ENCODE measurements at places on chromosomes 1 and 21. TPM values are rescaled to one million over a fixed set of nuclear protein-coding genes. Genes with fewer than 3 reads are reported as not detected.

POLR3C gene
- 19.2 TPM for total RNA-seq

GRCh38 chr21:41777951-41778815 lies 11.3 kb upstream of the RIPK4 start:
- peak; percentile 60 for DNase-seq

DNA sequence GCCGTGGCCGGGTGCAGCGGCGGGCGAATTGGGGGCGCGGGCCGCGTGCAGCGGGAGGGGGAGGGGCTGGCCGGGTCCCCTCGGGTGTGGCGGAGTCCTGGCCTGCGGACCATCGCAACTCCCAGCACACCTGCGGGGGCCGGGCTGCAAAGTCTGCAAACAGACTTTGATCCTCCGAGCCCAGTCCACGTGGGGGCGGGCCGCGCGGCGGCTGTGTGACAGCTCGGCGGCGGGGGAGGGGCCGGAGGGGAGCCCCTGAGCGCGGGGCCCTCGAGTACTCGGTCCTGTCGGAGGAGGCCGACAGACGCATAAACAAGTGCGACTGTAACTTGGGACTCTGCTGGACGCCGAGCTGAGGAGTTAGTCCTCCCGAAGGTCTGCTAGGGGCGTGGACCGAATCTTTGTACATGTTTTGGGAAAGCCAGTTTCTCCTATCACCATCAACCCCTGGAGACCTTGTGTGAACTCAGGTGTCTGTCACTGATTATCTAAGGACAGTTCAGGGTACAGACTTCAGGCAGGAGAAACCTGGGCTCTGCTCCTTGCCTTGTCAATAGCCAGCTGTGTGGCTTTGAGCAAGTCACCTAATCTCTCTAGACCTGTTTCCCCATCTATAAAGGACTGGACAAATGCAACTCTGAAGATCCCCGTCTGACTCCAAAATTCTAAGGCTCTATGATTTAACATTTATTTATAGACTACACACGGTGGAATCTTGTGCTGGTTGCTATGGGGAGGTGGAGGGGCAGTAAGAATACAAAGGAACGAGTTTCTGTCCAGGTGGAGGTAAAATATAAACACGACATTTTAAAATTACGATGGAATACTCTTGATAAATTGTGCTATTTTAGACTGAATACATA lies 710 bp upstream of the SLC30A1 start:
- peak; percentile 79 for DNase-seq

DNA sequence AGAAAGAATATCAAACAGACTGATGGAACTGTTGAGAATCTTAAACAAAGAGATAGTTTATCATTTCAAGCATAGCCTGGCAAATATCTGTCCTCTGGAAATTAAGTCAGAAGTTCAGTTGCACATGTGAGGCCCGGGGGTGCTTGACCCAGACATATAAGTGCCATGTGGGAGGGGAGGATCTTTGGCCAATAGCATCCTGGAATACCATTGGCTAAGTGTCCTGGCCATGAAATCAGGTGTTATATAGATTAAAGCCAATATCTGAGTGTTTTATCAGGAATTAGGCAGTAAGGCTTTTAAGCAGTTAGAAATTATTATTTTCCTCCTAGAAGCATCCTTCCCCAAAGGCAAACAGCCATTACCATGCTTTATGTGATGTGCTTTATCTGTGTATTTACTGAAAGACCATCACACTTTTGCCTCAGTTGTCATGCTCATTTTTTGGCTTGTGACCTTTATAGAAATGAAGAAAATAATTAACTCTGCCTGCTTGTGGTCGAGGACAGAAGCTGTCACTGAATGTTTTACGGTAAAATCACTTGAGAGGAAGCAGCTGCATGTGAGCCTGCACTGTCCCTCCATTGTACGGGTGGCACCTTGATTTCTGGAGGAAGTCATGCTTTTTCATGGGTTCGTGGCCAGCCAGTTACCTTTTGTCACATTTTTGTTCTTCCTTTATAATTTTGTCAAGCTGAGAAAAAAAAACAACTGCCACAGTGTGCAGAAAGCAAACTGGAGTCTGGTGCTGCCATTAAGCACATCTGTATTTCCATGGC lies 259.9 kb upstream of the FMN2 start:
- no peak for DNase-seq

SH2D5 gene
- total RNA-seq = 0.29 TPM

GRCh38 chr1:46244656-46245371 lies 2.7 kb upstream of the RAD54L start:
- DNase-seq = peak; percentile 17

GPX7 gene
- 20.6 TPM for total RNA-seq

DNA sequence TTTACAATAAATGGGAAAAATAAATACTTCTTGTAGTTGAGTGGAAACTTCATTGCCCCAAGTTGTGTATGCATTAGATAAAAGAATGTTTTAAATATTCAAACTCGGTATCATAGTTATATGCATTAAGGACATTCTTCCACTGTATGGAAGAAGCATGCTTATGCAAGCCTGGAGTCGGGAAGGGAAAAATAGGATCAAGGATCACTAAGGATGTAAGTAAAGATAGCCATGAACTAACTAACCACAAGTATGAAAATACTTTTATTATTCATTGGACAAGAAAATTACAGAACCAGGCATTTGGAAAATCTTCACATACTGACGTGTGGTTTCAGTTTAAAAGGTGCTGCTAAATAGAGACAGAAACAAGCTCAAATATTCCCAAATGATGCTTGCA lies 26.9 kb upstream of the DPYD start:
- no peak for DNase-seq

C1orf53 gene
- 0.52 TPM for total RNA-seq

SLC30A2 gene
- not detected for total RNA-seq

ETV3L gene
- total RNA-seq = not detected

- no peak for DNase-seq
These were observed 454.5 kb upstream of the NR5A2 start for GRCh38 chr1:199573047-199573446.

USH2A gene
- not detected for total RNA-seq

GRCh38 chr1:114756949-114757454 lies 782 bp downstream of the CSDE1 start:
- peak; percentile 30 for DNase-seq

CFAP107 gene
- not detected for total RNA-seq

GRHL3 gene
- total RNA-seq = 0.52 TPM

GRCh38 chr21:15586752-15587427 lies 142.9 kb upstream of the USP25 start:
- no peak for DNase-seq

- no peak for DNase-seq
These were observed 805.8 kb downstream of the ADGRL2 start for GRCh38 chr1:82606546-82606945.

DNA sequence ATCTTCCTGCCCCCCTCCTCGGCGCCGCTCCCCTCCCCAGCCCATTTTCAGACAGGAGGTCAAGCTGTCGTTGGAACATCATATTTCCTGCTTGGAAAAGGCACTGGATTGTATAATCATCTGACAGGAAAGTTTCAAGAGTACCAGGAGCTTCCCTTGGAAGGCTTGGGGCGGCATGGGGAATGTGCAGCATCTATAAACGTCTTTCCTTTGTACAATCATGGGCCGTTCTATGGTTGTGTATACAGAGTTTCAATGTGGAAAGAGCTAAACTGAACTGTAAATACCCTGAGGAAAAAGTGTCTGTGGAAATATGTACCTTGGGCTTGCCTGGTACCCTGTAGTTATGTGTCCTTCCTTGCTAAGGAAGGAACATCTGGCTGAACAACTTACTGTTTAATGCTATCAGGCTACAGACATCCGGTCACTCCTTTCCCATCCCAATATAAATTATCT lies 368.1 kb upstream of the ADGRL2 start:
- DNase-seq = no peak

HAO2 gene
- total RNA-seq = not detected

DNA sequence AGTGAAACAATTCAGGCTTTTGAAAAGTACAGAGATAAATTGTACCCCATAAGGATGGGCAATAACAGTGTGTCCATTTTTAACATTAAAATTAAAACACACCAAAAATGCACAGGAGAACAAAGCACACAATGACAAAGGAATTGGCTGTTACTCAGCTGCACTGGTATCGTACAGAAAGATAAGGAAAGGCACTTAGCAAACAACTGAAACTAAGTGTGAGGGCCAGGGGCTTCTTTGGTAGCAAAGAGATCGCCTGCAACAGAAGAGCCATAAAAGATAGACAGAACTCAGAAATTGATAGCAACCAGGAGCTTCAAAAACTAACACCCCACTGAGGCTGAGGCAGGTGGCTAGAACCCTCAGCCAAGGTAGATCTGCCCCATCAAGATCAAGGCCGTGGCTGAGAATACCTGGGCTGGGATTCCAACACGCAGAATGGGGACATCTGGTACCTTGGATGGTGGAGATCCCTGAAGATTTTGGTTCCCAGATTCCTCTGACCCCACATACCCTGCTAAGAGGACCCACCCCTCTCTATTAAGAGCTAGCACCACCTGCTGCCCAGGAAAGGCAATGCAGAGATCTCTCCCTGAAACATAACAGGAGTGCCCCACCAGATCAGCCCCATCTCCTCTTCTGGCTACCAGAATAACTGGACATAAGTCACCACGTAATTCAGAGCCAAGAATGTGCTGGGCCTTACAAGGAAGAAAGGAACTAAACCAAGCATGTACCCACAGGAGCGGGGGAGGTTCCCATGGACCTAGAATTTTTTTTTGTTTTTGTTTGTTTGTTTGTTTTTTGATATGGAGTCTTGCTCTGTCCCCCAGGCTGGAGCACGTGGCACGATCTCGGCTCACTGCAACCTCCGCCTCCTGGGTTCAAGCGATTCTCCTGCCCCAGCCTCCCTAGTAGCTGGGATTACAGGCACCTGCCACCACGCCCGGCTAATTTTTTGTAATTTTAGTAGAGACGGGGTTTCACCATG lies 16.2 kb downstream of the PLEKHO1 start:
- DNase-seq = peak; percentile 73

- DNase-seq = no peak
These were observed 21.8 kb downstream of the KDM4A start for GRCh38 chr1:43671626-43672330.

DNA sequence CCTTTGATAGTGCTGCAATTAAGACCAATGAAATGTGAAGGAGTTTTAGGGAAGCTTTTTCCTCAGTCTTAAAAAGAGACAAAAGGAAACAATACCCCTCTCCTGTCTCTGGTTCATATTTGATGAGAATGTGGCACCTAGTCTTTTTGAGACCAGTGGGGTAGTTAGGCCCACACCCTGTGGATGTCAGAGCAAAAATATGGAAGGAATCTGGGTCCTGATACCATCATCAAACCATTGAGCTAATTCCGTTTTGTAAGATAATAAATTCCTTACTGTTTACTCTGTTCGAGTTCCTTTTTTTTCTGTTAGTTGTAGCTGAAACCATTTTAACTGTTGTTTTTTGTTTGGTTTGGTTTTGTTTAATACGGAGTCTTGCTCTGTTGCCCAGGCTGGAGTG lies 33.3 kb downstream of the PTPRC start:
- DNase-seq = no peak

DNA sequence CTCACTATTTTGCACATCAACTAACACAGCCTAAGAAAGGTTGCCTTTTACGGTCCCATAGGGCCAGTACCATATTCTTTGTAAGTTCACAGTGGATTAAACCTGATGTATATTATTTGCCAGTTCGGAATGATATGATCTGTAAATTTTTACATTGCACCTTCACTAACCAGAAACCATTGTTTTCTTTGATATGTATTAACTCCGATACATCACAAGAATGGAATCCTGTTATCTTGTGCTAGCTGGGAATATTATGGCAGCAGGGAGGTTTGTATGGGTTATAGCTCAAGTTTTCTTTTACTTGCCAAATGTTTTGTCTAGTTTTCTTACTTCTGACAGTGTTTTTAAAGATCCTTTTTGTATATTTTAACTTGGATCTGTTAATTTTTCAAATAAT lies 51.4 kb upstream of the S1PR1 start:
- DNase-seq = no peak

GRCh38 chr1:152681616-152682015 lies 4.3 kb upstream of the LCE2B start:
- DNase-seq = no peak

DNA sequence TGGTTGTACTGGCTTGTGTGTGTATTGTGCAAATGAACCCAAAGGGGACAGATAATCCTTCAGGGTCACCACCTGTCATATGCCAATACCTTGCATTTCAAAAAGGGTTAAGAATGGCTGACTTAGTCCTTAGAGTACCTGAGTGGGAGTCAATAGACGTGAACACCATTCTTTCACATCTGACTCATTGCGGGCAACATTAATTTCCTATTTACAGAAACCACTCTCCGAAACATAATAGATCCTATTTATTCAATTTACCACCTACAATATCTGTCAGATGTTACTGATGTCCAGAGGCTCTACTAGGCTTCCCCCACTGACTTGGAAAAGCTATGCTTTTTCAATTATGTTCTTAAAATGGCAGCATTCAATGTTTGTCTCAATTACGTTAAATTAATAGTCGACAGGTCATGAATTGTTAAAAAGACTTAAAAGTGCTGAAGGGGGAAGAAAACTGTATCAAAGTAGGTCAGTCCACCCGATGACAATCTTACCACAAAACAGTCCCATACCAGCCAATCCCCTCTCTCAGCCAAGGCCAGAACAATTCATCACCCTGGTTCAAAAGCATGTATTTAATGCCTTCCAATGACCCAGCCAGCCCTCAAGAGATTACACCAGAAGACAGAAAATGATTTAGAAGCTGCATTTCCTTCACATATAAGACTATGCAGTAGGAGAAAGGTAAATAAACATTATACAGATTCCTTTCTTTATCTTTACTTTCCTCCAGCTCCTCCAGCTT lies 48.6 kb upstream of the PLA2G2C start:
- DNase-seq = no peak

TNFRSF8 gene
- total RNA-seq = 18.8 TPM

- no peak for DNase-seq
These were observed 53.3 kb downstream of the TEX35 start for GRCh38 chr1:178566187-178566586.

HUNK gene
- 0.20 TPM for total RNA-seq

DNA sequence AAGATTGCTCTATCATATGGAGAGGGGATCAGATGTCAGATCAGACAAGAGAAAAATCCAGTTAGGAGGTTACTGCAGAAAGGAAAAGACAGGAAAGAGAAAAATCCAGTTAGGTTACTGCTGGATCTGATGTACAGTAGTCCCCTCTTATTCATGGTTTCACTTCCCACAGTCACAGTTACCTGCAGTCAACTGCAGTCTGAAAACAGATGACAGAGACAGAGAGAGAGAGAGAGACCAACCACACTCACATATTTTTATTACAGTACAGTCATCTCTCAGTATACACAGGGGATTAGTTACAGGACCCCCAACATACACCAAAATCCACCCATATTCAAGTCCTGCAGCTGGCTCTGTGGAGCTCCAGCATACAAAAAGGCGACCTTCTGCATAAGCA lies 29.3 kb downstream of the NUP133 start:
- DNase-seq = no peak
